ENCODE measurements at places on chromosomes 2 and 18.

GRCh38 chr2:170818036-170818751, 1.5 kb downstream of the GAD1 start:
- DNase-seq: no peak

DNA sequence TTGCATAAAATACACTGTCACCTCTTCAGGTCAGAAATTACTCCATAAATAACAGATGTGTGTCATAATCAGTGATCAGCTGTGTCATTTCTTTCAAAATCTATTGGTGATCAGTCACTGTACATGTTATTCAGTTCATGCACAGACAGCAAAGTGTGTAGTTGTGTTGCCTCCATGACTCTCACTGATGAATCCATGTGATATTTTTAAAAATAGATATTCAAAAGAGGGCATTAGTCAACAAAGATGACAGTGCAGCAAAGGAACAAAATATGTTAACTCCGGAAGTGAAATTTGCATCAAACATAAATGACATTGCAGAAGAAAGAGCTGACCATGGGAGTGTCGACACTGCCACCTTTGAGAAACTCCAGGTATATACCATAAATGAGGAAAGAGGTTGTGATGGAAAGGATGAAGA, 17.1 kb upstream of the MCM6 start:
- DNase-seq: no peak

GRCh38 chr2:10873171-10873570, 38.6 kb upstream of the KCNF1 start:
- DNase-seq: no peak

- DNase-seq: no peak
Observed at GRCh38 chr2:132497591-132497990, 81.0 kb downstream of the GPR39 start.

GRCh38 chr18:50661013-50661412, 101.1 kb downstream of the MAPK4 start:
- DNase-seq: no peak

DNA sequence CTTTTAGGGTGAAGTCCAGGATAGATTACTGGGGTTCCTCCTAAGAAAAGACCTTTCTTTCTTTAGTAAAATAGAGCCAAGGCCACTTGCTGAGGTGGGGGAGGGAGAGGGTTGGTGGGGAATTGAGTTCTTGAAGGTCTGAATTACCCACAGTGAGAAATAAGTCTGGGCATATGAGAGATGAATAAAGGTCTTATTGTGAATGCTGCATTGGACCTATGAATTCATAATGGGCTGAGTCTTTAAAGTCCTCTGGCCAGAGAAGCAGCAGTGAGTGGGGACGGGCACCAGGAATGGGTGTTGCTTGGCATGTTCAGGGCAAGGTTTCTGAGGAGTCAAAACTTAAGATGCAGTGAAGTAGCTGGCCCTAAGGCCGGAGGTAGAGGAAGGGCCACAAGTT, 10.5 kb downstream of the MAPRE3 start:
- DNase-seq: peak; percentile 71

All from foreskin melanocyte (primary cell).